Articular chondrocyte of knee joint (primary cell): ENCODE measurements at places on chromosomes 3 and 15. TPM values are rescaled to one million over a fixed set of nuclear protein-coding genes. Genes with fewer than 3 reads are reported as not detected.

GOLGA6A gene
- total RNA-seq = 0.11 and 0.13 TPM in 2 replicates

CHRFAM7A gene
- 2.8 and 4.3 TPM in 2 replicates for total RNA-seq

LNP1 gene
- total RNA-seq = 4.7 and 5.1 TPM in 2 replicates

SPRED1 gene
- total RNA-seq = 36.3 and 45.1 TPM in 2 replicates

ITPKA gene
- total RNA-seq = 0.11 and 0.26 TPM in 2 replicates

GPR171 gene
- not detected in 2 replicates for total RNA-seq

KCNMB3 gene
- 1.3 and 2.9 TPM in 2 replicates for total RNA-seq

KIF15 gene
- 4.1 and 8.4 TPM in 2 replicates for total RNA-seq

MINAR1 gene
- 1.2 and 1.7 TPM in 2 replicates for total RNA-seq

BOC gene
- 29.1 and 31.9 TPM in 2 replicates for total RNA-seq

SLC22A13 gene
- total RNA-seq = 0.86 and 1.0 TPM in 2 replicates

SLC27A2 gene
- under 0.01 and 0.11 TPM in 2 replicates for total RNA-seq

KBTBD13 gene
- total RNA-seq = not detected in 2 replicates

KY gene
- 4.8 and 6.4 TPM in 2 replicates for total RNA-seq

SOX14 gene
- not detected in 2 replicates for total RNA-seq

CD276 gene
- total RNA-seq = 101 and 125 TPM in 2 replicates

NME9 gene
- total RNA-seq = not detected in 2 replicates

CLASP2 gene
- total RNA-seq = 37.4 and 43.6 TPM in 2 replicates

MELTF gene
- 53.1 and 54.0 TPM in 2 replicates for total RNA-seq

RTP4 gene
- 2.5 and 4.4 TPM in 2 replicates for total RNA-seq

SPINT1 gene
- 0.26 and 0.97 TPM in 2 replicates for total RNA-seq

GOLGA8O gene
- total RNA-seq = 0.97 and 1.3 TPM in 2 replicates

GABRR3 gene
- total RNA-seq = not detected in 2 replicates

CYP19A1 gene
- 5.9 and 9.5 TPM in 2 replicates for total RNA-seq

KCNAB1 gene
- total RNA-seq = 1.0 and 1.2 TPM in 2 replicates

TNFAIP8L3 gene
- 3.0 and 5.9 TPM in 2 replicates for total RNA-seq

PLSCR5 gene
- not detected in 2 replicates for total RNA-seq

SPINK8 gene
- total RNA-seq = not detected in 2 replicates
